ENCODE measurements at places on chromosomes 7 and 10. TPM values are rescaled to one million over a fixed set of nuclear protein-coding genes. Genes with fewer than 3 reads are reported as not detected.

IDI2 gene
- total RNA-seq, result not detected

SP8 gene
- total RNA-seq, result not detected

- no peak for DNase-seq
Measured at GRCh38 chr7:2106440-2106839, 126.3 kb downstream of the MAD1L1 start.

TPK1 gene
- 4.5 TPM for total RNA-seq

FXYD4 gene
- total RNA-seq, result not detected

GRCh38 chr7:26556061-26556881 is 264.6 kb downstream of the SNX10 start:
- no peak for DNase-seq

- DNase-seq, result no peak
Measured at GRCh38 chr7:1349351-1349761, 109.9 kb downstream of the MICALL2 start.

DNA sequence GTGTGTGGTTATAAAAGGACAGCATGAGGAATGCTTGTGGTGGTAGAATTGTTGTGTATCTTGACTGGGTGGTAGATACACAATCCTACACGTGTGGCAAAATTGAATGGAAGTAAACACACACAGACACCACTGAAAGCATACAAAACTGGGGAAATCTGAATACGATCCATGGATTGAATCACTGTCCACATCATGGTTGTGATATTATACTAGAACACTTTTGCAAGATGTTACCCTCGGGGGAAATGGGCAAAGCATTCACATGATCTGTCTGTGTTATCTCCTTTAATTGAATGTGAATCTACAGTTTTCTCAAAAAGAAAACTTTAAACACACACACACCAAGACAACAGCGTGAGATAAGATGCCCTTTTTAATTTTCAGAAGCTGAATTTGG is 165.2 kb upstream of the CELF2 start:
- no peak for DNase-seq

- DNase-seq, result no peak
Measured at GRCh38 chr10:71741029-71741428, 21.5 kb upstream of the C10orf105 start.

TMEM213 gene
- total RNA-seq, result not detected

GRCh38 chr10:96987842-96988175 is 155.7 kb downstream of the LCOR start:
- DNase-seq, result no peak

TFR2 gene
- not detected for total RNA-seq

- DNase-seq, result no peak
Measured at GRCh38 chr10:20281579-20281978, 465.3 kb downstream of the PLXDC2 start.

GRCh38 chr10:71268247-71268691 is 50.8 kb upstream of the SLC29A3 start:
- no peak for DNase-seq

RADIL gene
- 6.3 TPM for total RNA-seq

DNA sequence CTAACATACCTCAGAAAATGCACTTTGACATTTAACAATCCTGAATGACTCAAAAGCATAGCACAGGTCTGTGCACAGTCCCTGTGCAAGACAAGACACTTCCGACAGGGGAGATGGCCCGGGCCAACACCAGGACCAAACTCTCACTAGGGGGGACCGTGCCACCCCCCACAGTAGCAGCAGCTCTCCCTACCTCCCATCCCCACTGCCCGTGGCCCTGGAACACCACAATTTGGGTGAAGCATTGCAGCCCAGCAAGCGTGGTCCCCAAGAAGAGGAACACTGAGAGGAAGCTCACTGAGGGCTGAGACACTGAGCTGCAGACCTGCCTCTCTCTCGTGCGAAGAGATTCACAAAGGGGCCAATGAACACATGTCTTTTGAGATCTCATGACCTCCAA is 26.0 kb downstream of the PTPRN2 start:
- no peak for DNase-seq

TBATA gene
- not detected for total RNA-seq

LFNG gene
- total RNA-seq, result 22.3 TPM

FGFR2 gene
- total RNA-seq, result 2.5 TPM

CPA2 gene
- not detected for total RNA-seq

All from omental fat pad (tissue), 4 donors.